NB4 (cell line): ENCODE measurements at places on chromosomes 1 and 21.
A peak's percentile ranks its signal among the peaks of the same experiment; 100 is the strongest.

DNA sequence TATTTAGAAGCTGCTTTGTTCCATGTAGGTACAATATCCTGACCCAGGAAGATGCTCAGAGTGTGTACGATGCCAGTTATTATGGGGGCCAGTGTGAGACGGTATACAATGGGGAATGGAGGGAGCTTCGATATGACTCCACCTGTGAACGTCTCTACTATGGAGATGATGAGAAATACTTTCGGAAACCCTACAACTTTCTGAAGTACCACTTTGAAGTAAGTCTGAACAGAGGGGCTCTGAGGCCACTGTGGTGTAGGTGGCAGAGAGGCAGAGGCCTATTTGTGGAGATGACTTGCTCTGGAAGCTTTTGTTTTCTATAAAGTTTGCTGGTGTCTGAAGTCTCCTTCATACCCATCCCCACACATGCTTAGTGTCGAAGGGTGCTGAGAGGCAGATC, 26.8 kb downstream of the C8A start:
- no peak for DNase-seq

DNA sequence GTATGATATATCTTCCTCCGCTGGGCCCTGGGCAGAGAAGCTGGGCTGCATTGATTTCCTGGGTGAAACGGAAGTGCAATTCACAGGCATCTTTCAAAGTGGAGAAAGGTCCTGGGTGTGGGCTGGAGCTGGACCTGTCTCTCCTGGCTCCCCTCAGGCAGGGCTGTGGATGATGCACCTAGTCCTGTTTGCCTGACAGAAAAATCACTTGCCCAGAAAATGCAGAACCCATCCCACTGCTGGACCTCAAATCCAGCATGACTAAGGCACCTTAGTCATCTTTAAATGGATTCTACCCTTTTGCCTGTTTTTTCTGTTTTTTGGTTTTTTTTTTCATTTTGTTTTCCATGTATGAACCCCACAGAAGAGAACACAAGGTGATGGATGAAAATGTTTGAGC, 49.7 kb downstream of the MYSM1 start:
- no peak for DNase-seq

GRCh38 chr1:168671782-168672181, 57.2 kb downstream of the DPT start:
- DNase-seq, result no peak

DNA sequence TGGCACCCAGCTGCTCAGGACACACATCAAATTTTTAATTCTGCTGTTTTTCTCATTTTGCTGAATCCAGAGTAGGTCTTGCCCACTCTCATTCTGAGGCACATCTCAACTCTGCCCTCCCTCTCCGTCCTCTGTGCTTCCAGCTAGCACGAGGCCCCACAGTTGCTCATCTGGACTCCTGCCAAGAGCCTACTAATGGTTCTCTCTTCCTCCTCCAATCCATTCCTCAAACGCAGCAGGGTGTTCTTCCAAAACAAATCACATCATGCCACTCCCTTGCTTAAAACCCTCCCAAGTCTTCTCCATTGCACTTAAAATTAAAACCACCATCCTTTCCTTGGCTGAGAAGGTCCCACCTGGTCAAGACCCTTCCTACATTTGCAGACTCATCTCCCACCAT, 49.8 kb upstream of the SCAF4 start:
- DNase-seq, result no peak

DNA sequence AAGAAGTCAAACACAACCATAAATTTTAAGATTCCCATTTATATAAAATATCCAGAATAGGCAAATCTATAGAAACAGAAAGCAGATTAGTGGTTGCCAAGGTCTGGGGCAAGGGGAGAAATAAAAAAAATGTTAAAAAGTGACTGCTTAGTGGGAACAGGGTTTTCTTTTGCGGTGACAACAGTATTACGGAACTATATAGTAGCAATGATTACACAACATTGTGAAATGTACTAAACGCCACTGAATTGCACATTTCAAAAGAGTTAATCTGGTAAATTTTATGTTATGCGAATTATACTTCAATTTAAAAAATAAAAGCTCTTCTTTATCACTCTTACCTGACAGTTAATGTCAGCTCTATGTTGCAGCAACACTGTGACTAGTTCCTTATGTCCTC, 105.2 kb downstream of the ACBD6 start:
- peak; percentile 65 for DNase-seq

DNA sequence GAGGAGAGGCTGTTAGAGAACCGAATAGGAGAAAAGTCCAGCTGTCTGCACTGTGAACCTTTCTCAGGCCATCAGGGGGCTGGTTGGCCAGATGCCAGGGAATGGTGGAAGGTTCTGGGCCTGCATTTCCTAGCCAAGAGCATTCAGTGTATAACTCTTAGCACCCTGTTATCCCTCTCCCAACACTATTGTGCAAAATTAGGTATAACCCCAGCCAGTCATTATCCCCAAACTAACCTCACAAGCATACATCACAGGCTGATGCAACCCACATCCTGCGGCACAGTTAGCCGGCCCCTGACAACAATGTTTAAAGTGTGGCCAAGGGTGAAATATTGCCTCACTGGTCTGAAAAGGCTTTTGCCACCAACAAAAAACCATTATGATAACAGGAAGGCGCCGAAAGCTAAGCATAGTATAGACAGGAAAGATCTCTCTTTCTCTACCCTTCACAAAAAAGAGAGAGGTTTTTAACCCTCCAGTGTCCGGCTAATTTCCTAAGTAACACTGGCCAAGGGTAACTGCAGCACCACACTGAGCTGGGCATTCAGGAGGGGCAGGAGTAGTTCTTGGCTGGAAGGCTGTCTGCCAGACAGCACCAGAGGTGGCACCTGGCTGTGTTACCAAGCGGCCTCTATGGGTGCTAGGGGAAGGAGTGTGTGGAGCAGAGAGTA, 77.3 kb upstream of the BCAR3 start:
- peak; percentile 81 for DNase-seq

GRCh38 chr1:32696041-32696440, 6.5 kb downstream of the SYNC start:
- DNase-seq, result no peak

DNA sequence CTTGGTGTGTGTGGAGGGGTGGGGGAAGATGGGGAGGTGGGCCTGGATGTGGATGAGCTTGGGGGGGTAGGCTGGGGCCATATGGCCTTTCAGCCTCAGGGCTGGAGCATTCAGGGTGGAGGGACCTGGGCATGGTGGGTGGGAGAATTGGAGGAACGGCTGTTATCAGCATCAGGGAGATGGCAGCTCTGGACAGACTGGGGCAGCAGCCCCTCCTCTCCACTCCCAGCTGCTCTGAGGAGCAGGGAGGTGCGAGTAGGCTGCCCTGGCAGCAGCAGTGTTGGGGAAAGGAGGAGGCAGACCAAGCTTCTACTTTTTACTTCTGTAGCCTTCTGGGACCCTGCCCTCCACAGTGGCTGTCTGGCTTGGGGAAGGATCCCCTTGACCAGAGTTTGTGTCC, 10.2 kb downstream of the PPFIA4 start:
- no peak for DNase-seq

DNA sequence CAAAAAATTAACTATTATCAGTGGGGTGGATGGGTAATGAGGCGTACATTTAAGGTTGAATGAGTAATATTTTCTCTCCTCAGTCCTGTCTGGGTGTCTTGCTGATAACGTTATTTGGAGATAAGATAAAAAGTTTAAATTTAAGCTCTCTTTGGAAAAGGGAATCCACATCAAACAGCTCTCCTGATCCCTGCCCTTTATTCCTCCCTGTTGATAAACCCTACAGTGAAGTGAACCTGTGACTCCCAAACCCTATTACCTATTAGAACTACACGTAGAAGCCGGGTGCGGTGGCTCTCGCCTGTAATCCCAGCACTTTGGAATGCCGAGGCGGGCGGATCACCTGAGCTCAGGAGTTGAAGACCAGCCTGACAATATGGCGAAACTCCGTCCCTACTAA, 9.9 kb upstream of the GPR161 start:
- no peak for DNase-seq

GRCh38 chr1:204350857-204351573, 8.7 kb downstream of the PLEKHA6 start:
- no peak for DNase-seq

DNA sequence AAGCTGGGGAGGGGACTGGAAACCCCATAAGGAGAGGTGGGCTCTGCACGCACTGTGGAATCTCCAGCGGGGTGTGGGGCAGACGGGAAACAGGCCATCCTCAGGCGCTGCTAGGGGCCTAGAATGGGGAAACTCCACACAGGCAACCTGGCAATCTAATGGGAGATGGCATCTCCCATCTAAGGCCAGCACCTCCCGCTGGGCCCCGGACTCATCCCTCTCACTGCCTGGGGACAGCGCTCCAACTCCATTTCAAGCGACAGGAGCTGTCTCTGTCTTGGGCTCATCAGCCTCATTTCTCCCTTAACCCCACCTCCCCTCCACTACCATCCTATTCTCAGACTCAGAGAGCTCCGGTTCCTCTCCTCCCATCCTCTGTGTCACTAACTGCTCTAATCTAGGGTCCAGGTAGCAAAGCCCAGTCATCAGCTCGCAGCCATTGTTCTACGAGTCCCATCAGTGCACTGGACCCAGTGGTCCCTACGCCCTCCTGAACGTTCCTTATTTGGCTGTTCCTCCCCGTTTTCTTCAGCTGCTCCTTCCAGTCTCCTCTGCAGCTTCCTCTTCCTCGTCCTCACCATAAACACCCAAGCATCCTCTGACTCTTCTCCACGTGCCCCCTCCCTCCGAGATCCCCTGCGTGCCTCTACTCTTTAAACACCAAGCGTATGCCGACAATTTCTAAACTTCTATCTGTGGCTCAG, 93.4 kb upstream of the CASZ1 start:
- no peak for DNase-seq

DNA sequence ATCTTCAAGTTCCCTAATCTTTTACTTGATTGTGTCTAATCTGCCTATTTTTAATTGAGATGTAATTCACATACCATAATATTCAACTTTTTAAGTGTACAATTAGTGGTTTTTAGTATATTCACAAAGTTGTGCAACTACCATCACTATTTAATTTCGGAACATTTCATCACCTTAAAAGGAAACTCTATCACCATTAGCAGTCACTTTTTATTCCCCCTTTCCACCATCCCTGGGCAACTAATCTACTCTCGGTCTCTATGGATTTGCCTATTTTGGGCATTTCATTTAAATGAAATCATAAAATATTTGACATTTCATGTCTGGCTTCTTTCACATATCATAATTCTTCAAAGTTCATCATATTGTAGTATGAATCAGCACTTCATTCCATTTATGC, 30.6 kb upstream of the HYI start:
- DNase-seq, result no peak

DNA sequence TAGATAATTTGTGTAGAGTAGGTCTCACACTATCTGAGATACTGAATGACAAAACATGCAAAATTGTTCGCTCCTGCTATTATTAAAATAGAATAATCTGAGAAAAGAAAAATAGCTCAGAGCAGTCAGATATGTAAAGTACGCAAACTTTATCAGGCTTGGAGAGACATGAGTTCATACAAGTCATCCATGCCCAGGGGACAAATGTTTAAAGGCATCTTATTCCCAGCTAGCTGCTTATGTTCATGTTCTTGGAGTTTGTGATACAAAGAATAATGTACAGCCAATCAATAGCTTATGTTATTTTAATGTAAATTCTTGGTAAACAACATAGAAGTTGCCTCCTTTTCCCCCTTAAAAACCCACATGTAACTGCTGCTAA, 69.4 kb upstream of the USP25 start:
- DNase-seq, result no peak

GRCh38 chr1:208202333-208202995, 41.7 kb downstream of the PLXNA2 start:
- no peak for DNase-seq

GRCh38 chr1:147834181-147834580, 68.4 kb upstream of the GJA8 start:
- no peak for DNase-seq

DNA sequence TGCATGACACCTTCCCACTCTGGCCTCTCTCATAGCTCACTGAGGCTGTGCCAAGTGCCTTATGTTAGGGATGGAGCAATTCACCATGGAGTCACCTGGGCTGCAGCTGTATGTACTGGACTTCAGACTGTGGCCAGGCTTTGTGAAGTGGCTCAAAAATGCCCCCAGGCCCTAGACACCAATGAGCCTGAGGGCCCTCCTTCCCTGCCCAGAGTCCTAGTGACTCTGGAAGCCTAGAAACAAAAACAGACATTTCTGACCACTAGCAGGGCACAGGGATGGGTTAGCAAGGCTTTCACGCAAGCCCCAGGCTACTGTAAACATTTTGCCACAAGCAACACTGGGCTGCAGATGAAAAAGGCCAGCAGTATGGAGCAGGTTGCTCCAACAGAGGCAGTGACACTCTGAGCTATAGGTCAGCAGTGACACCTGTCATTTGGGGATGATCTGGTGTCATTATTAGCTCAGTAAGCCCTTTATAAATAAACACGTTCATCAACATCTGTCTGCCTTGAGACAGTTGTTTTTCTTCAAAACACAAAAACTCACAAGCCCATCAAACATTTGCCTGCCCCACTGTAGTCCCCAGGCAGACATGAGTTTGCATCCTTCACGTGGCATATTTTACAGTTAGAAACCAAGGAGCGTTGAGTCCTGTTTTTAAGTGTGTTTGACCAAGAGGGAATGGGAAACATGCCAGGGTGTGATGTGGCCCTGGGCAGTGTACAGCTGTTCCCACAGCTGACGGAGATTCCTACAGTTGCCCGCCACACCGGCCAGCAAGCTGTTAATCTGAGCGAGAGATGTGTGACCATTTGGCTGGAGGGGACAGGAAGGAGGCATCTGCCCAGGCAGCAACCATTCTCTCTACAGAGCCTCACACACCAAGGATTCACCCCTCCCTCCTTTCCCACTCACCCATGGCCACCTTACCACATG, 66.8 kb downstream of the KCNN3 start:
- DNase-seq, result no peak

- DNase-seq, result no peak
Measured at GRCh38 chr1:180778782-180779398, 133.8 kb upstream of the KIAA1614 start.

GRCh38 chr1:242225767-242226573, 227.1 kb upstream of the MAP1LC3C start:
- DNase-seq, result no peak

- DNase-seq, result no peak
Measured at GRCh38 chr1:180601512-180601911, 30.3 kb upstream of the XPR1 start.

DNA sequence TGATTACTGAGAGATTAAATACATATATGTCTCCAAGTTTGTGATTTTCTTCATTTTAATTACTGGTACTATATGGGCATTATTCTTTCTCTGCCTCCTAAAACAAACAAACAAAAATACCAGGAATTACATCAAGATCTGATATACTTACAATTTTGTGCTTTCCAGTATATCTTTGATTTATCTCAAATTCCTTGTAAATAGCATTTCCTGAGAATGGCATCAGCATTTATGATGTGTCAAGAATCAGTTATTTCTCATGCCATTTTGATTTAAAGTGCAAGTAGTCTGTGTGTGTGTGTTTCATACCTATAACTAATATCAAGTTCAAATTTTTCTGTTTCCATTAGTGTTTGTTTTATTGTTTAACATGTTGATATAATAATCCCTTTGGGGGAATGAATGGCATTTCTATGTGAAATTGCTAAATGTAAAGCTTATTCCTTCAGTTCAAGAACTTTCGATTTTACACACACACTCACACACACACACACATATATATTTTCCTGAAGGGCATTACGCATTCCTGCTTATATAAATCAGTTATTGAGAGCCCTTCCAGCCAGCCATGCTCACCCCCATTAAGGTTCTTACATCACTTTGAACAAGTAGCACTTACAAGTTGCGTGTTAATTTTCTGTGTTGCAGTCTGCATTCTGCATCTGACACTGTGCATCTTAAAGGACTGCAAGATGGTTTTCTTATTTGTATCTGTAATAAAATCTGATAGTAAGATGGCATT, 102.7 kb downstream of the NEK7 start:
- no peak for DNase-seq

- no peak for DNase-seq
Measured at GRCh38 chr1:38561110-38561509, 298.5 kb downstream of the RRAGC start.
